ENCODE measurements at places on chromosomes 13 and 19.

DNA sequence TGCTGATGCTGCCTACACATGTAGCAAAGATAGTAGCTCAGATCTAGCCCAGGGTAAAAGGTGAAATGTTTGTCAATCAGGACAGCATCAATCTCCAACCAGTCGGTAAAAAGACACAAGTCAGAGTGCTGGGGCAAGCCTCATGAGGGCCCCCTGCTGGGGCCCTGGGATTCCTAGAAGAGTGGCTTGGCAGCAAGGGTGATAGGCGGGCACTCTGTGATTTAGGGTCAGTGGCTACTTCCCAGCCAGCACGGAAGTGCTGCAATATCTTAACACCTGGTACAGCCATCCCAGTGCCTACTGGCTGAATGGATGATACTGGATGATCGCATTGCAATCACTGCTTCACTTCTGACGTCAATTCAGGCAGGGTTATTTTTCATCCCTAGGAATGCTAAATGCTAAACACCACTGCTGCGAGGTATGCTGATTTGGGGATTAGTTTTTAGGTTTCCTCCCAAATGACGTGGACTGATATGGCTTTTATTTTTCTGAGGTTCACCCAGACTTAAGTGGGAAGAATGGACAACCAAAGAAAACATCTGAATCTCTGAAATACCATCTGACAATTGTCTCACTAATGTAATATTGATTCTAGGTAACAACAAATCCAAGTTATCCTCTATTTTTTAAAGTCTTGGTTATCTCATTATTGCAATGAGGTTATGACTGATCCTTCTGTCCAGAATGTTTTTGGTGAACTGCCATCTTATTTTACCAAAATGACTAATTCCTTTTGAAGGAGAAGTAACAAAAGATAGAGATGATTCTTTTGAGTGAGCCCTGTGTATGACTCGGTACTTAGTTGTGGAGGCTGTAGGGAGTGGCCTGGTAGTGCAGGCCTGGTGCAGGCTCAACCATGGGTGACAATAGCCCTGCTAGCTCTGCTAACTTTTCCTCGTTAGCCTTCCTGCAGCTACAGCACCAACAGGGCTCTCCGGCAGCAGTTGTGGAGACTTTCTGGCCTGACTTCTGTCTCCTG lies 432.5 kb downstream of the FGF9 start:
- DNase-seq = no peak

GRCh38 chr13:94712812-94713560 lies 641 bp upstream of the SOX21 start:
- peak; percentile 29 for DNase-seq

GRCh38 chr13:105058517-105058916 lies 1476.9 kb downstream of the EFNB2 start:
- no peak for DNase-seq

GRCh38 chr13:75521956-75522355 lies 15.7 kb downstream of the COMMD6 start:
- no peak for DNase-seq

- DNase-seq = no peak
Observed at GRCh38 chr19:55232986-55233385, 4.4 kb upstream of the TMEM86B start.

GRCh38 chr19:55146078-55146704 lies 2.8 kb downstream of the TNNT1 start:
- peak; percentile 87 for DNase-seq

DNA sequence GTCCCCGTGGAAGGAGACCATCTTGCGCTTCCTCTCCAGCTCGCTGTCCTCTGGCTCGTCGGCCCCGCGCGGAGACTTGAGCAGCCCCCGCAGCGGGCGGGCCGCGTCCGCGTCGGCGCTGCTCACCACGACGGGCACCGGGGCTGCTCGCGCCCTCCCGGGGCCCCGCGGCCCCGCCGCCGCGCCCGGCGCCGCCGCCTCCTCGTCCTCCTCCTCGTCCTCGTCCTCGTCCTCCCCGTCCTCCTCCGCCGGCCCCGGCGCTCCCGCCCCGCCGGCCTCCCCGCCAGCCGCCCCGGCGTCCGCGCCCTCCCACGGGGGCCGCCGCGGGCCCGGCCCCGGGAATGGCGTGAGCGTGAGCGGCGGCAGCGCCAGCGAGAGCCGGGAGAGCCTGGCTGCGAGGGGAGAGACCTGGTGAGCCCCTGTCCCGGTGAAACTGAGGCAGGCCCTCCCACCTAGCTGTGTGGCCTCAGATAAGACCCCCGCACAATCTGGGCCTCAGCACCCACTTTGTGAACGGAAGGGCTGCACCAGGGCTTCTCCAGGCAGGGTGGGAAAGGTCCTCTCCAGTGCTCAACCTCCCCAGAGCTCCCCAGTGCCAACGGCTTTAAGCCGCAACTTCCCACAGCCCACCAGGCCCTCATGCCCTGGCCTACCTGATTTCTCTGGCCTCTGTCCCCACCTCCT lies 17.8 kb downstream of the LMTK3 start:
- DNase-seq = no peak

GRCh38 chr13:113792886-113793717 lies 34.1 kb downstream of the TMEM255B start:
- DNase-seq = no peak

DNA sequence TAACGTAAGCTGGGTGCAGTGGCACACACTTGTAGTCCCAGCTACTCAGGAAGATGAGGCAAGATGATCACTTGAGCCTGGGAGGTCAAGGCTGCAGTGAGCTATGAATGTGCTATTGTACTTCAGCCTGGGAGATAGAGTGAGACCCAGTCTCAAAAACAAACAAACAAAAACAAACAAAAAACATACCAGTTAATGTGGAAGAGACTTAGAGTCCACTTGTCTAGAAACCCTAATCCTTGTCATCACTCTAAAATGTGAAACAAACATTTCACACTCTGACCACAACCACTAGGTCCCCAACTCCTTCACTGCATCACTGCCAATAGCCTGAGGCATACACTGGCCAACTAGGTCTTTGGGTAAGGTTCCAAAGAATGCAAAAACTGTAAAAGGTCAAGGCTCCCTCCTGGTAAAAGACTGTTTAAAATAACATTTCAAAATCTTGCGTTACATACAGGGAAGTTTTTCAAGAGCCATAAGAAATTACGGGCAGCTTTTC lies 28.6 kb upstream of the CYP2B6 start:
- DNase-seq = no peak

GRCh38 chr19:33302175-33302973 lies at the start of gene CEBPA:
CEBPA (minus strand) TSS chr19:33302534; CDS start chr19:33302414, 120 bp downstream.
- peak; percentile 71 for DNase-seq

- peak; percentile 53 for DNase-seq
Observed at GRCh38 chr19:49808711-49809159, 4.4 kb downstream of the FUZ start.

- DNase-seq = peak; percentile 84
Observed at GRCh38 chr19:46614114-46614722, 10.7 kb downstream of the PTGIR start.

GRCh38 chr19:32010071-32010470 lies 335.3 kb upstream of the ZNF507 start:
- no peak for DNase-seq

DNA sequence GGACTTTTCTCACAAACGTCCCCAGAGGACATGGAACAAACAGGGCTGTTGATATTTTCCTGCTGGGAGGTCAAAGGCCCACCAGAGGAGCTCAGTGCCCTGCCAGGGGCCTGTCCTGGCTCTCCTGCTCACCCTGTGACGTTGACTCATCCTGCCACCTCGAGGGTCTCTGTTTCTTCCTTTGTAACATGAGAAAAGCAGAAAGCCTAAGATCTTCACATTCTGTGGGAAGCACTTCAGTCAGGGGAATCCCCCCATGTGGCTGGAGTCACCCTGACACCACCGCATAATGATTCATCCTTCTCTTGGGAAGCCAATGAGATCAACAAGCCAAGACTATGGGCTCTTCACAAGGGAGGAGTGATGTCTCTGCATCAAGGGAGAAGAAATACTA lies 147.9 kb downstream of the KATNAL1 start:
- DNase-seq = peak; percentile 29

GRCh38 chr13:31064636-31065035 lies 97.1 kb downstream of the HSPH1 start:
- DNase-seq = no peak

DNA sequence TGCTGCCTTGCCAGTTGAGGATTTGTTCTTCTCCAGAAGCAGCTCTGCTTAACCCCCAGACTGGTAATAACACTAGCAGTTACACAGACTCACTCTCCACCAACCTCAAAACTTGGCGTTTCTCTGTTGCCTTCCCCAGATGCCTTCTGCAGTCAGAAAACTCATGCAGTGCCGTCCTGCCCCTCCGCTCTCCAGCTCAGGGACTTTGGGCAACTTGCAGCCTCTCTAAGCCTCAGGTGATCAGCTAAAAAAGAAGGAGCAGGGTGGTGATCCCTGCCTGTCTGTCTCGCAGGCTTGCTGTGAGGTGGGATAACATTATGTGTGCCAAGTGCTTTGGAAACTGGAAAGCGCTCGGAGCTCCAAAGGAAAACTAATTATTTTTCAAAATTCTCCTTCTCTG lies 391.6 kb downstream of the HS6ST3 start:
- DNase-seq = no peak

DNA sequence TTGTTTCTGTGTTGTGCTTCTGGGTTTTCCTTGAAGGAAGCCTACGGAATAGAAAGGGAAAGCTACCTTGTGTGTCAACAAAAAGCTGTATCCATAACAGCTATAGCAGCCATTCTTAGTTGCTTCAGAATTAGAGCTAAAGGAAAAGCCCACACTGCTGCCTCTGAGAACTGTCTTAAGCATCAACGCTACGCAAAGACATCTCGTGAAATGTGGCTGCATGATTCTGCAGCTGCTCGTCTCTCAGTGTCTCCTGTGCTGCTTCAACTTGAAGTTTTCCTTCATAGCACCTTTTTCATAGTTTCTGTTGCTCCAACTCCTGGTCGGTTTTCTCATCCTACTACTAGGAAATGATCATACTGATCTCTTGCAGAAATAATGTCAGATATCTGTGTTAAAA lies 140.9 kb upstream of the MAB21L1 start:
- no peak for DNase-seq

GRCh38 chr19:17606590-17607185 lies 51.2 kb downstream of the COLGALT1 start:
- DNase-seq = no peak

GRCh38 chr19:49771674-49772139 lies 4.9 kb downstream of the AP2A1 start:
- no peak for DNase-seq

- no peak for DNase-seq
Observed at GRCh38 chr19:2109046-2109864, 12.5 kb downstream of the IZUMO4 start.

Data from urothelium cell line (cell line).